ENCODE measurements at places on chromosomes 7 and 10.

- no peak for DNase-seq
These were observed 313.4 kb downstream of the DNAJB6 start for GRCh38 chr7:157650131-157650631.

DNA sequence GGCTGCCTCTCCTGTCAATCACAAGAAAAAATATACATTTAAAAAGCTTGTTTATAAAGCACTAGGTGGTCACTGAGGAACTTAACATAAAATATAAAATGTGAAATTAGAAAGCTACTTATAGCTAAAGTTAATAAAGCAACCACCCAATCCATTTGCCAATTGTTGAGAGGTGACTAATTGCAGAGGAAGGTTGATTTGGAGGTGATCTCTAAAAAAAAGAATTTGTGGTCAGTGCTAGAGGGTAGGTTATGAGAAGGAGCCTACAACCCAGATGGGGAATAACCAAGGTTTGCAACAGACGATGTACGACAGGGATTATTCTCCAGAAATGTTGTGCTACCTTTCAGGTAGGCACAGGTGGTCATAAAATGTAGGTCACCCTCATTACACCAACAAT lies 444.2 kb upstream of the C7orf33 start:
- no peak for DNase-seq

DNA sequence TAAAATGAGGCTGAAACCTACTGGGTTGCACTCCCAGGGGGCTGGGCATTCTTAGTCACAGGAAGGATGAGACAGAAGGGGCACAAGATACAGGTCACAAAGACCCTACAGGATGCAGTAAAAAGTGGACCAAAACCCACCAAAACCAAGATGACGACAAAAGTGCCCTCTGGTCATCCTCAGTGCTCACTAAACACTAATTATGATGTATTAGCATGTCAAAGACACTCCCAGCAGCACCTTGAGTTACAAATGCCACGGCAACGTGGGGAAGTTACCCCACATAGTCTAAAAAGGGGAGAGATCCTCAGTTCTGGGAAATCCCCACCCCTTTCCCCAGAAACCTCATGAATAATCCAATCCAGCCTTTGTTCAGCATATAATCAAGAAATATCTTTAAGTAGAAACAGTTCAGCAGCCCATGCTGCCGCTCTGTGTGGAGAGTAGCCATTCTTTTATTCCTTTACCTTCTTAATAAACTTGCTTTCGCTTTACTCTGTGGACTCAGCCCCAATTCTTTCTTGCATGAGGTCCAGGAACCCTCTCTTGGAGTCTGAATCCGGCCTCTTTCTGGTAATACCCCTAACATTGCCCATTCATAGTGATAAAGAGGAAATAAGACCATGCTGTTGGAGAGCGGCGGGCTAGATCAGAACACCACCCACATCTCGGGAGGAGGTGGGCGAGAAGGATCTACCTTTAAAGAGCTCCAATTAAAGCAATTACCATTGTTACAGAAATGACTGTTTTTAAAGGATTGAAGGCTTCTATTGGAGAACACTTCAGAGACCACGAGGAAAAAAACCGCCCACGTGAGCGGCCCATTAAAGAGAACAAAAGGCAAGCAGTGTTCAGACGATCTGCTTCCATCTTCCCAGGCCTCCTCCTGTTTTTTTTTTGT lies 170.9 kb downstream of the USP6NL start:
- no peak for DNase-seq

DNA sequence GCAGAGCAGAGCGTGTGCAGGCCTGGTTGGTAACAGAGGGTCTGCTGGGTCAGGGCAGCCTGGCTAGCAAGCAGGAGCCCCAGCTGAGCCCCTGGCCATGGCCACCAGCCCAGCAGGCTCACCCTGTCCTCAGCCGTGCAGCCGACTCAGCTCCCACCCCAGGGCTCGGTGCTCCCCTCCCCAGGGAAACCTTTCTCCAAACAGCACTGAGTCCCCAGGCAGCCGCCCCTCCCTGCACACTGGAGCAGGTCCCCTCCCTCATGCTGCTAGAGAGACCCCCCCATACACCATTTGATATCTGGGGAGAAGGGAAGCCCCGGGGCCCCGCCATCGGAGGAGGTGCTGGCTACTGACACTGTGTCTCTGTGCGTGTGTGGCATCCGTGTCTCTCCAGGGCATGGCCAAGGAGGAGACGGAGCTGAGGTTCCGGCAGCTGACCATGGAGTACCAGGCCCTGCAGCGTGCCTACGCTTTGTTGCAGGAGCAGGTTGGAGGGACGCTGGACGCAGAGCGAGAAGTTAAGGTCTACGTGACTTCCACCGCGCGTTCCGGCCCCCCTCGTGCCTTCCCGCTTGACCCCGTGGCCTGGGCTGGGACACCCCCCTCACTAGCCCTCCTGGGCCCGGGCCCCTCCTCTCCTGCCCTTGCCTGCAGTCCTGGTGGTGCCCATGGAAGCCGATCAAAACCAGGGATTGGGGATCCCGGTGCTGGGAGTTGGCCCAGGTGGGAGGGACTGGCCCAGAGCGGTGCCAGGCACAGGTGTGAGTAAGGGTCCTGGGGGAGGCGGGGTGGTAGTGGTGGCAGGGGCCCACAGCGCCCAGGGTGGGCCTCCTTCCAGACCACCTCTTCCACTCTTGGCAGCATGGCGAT lies 45.0 kb upstream of the DPYSL4 start:
- peak; percentile 8 for DNase-seq

- no peak for DNase-seq
These were observed 152.8 kb downstream of the CUBN start for GRCh38 chr10:16976803-16977202.

DNA sequence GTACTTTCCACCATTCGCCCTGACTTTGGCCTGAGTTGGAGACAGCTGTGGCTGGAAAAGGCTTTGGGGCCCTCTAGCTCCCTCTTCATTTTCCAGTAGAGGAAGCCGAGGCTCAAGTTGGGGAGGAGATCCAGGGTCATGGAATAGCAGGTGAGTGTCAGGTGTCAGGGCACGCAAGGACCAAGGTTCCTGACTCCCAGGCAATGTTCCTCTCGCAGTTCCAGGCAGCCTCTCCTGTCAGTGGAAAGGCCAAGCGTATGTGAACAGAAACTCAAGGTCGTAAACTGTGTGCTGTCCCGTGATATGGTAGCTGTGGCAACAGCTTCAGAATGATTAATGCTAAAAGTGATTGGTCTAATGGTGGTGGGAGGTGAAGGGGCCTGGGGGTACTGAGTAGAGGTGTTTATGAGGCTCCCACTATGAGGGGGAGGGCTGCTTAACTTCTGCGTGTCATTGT lies 13.2 kb downstream of the ADAMTS14 start:
- no peak for DNase-seq

DNA sequence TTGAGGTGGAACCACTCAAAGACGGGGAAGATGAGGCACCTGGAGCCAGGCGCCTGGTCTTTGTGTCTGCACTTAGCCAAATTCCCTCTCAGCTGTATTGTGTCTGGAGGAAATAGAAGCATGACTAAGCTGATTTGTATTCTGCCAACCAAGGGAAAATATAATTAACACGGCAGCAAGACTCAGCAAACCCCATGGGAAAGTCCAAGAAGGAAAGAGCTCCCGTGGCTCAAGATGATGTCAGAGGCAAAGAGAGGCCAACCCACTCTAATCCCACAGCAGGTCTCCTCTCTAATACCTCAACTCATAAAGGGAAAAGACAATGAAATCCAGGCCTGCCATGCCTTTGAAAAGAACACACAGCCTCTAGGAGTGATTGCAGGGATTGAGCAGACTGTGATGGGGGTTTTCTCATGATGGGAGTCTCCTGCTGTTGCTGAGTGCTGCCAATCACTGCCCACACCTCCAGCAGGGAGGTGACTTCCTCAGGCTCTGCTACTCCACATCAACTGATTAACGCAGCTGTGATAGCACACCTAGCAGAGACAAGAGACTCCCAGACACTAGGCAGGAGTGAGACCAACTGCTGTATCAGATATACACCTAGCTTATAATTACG lies 255.5 kb upstream of the C7orf33 start:
- no peak for DNase-seq

DNA sequence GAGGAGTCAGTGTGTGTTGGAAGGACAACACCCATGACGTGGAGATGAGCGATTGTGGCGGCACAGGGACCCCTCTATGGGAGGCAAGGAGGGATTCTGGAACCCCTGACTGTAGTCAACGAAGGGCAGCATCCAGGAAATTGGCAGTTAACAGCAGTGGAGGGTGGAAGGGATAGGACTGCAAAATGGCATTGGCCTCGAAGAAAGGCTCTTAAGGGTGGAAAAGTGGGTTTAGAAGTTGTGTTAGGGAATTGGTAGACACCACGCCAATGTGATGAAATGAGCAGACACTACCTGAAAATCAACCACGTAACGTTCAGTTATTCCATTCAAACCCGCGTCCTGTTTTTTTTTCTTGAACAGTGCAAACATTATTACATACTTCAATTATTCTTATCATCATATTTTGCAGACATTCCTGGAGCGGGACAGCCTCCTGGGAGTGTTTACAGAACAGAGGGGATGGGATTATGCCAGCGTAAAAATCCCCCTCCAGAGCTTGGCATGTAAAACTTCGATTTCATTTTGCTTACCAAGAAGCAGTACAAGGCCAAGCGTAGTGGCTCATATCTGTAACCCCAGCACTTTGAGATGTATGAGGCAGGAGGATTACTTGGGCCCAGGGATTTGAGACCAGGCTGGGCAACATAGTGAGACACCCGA lies 272.1 kb downstream of the WDR37 start:
- DNase-seq, result no peak

DNA sequence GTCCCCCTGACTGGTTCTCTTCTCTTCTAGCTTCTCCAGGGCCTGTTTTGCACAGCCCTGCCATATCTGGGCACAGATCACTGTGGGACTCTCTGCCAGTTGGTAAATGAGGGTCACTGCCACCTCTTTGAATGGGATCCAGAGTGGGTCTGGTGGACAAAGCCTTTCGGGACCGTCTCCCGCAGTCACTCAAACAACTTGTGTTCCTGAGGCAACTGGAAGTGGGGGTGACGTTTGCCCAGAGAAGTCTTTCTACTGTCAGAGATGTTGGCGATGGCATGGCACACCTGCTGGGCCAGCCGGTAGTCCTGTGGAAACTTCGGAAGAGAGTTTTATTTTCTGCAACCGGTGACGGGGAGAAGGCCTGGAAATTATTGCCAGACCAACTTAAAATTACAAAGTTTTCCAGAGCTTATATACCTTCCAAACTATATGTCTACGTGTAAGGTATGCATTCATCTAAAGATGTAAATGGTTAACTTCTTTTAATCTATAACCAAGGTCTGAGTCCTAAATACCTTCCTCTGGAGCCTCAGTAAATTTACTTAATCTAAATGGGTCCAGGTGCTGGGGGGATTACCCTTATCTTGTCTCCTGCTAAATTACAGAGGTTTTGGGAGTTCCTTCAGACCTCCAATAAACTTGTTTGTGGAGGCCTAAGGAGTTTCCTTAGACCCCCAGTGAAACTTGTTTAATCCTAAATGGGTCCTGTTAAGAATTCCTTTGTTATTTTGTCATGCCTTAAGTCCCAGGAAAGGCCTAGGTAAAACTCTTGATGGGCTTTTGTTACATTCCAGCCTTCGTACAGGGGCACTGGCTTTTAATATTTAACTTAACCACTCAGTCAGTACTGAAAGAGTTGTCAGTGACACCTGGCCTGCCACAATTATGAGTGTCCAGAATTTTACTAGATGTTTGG lies 94.0 kb downstream of the NPSR1 start:
- DNase-seq, result no peak

- no peak for DNase-seq
These were observed 32.1 kb downstream of the CELF2 start for GRCh38 chr10:11049806-11050205.

DNA sequence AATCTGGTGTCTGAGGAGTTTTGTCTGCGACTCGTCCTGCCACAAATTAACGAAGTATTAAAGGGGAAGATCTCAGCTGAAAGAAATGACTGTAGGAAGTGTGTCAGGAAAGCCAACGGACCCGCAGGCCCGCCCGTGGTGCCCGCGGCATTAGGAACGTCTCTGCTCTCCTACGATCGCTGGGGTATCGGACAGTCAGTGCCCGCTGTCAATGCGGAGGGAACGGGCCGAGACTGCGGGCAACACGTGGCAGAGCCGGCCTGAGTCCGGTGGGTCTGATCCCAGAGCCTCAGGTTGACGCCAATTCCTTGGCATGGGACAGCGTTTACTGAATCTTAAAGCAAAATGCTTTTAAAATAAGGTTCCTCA lies 128.7 kb downstream of the KBTBD2 start:
- no peak for DNase-seq

GRCh38 chr10:77223526-77224460 lies 413.8 kb downstream of the KCNMA1 start:
- no peak for DNase-seq

DNA sequence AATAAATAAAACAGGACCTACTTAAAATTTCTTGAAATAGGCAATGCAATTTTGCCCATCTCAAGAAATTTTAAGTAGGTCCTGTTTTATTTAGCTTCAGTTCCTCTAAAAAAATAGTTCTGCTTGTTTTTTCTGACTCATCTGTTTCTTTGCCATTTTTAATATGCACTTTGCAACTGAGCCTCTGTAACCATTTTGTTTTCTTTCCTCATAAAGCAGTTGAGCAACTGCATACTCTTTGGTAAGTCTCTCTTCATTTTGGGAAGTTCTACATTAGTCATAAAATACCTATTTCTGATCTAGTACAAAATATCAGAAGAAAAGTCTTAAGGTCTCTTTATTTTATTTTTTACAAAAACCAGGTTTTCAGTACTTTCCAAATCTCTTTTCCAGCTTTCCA lies 18.0 kb downstream of the TAS2R40 start:
- no peak for DNase-seq

GRCh38 chr7:83732305-83732704 lies 83.4 kb upstream of the SEMA3E start:
- no peak for DNase-seq

- DNase-seq, result no peak
These were observed 53.5 kb downstream of the PODXL start for GRCh38 chr7:131502810-131503508.

- DNase-seq, result no peak
These were observed 68.8 kb upstream of the GSDME start for GRCh38 chr7:24825931-24826661.

DNA sequence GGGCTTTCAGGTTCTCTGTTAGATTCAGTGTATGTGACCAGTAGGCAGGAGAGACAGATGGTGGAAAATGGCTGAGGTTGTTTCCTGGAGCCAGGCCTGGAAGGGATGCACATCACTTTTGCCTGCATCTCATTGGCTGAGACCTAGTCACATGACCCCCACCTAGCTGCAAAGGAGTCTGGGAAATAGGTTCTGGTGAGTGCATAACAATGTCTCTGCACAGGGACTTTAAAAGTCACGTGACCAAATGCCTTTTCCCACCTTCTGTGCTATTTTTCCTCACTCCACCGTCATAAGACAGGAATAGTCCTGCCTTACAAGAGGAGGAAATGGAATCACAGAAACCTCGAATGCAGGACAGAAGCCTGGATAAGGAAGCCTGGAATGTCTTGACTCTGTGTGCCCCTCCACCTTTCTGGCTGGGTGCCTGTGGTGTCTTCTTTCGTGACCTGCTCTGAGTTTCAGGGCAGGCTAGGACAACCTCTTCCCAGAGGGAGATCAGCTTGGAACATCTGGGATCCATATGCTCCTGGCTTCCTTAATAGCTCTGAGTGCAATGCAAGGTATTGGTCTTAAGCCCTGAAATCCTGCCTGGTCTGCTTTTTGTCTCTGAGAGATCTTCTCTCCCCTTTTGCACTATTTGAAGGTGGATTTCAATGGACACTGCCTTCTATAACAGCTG lies 139.9 kb upstream of the ZNF438 start:
- DNase-seq, result no peak

- DNase-seq, result no peak
These were observed 30.7 kb upstream of the STOX1 start for GRCh38 chr10:68796605-68797004.
